CD8-positive, alpha-beta memory T cell (primary cell): ENCODE measurements at places on chromosomes 2 and 18. TPM values are rescaled to one million over a fixed set of nuclear protein-coding genes. Genes with fewer than 3 reads are reported as not detected.

FAP gene
- not detected for total RNA-seq

- H3K4me3 ChIP-seq, result no peak overlapping the region
- no peaks in the 10 kb centered on the region for H3K4me1 ChIP-seq
- DNase-seq, result no peak
- H3K27ac ChIP-seq, result no peak overlapping the region
Observed at GRCh38 chr2:69518841-69519240, 81.6 kb upstream of the NFU1 start.

DNA sequence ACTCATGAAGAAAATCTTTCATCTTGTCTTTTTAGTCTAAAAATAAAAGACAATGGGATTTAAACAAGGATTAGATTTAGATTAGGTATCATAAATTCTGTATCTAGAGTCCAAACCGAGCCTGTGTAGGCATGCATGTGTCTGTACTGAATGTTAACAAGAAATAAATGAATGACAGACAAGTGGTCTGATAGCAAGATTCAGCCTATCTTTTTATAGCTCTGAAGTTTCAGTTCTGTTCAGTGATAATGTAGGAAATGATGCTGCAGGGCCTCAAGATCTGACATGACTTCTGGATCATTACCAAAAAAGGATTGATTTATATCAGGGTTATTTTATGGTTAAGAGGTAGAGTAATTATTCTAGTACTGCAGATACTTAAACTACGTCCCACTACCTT lies 137.0 kb upstream of the ATP5MC3 start:
- H3K36me3 ChIP-seq, result no peaks in the 10 kb centered on the region
- H3K4me1 ChIP-seq, result no peaks in the 10 kb centered on the region
- H3K27me3 ChIP-seq, result no peaks in the 10 kb centered on the region
- H3K4me3 ChIP-seq, result no peak overlapping the region
- DNase-seq, result no peak
- H3K27ac ChIP-seq, result no peak overlapping the region

GRCh38 chr2:11712866-11713265 lies 33.6 kb upstream of the LPIN1 start:
- peaks cover 8% of the 10 kb centered on the region for H3K27me3 ChIP-seq
- DNase-seq, result no peak
- no peaks in the 10 kb centered on the region for H3K4me1 ChIP-seq
- H3K27ac ChIP-seq, result no peak overlapping the region
- H3K36me3 ChIP-seq, result no peaks in the 10 kb centered on the region

- no peaks in the 10 kb centered on the region for H3K36me3 ChIP-seq
- DNase-seq, result no peak
- H3K27ac ChIP-seq, result no peak overlapping the region
- no peak overlapping the region for H3K4me3 ChIP-seq
- H3K27me3 ChIP-seq, result no peaks in the 10 kb centered on the region
Observed at GRCh38 chr2:226656367-226656766, 143.3 kb downstream of the IRS1 start.

DNA sequence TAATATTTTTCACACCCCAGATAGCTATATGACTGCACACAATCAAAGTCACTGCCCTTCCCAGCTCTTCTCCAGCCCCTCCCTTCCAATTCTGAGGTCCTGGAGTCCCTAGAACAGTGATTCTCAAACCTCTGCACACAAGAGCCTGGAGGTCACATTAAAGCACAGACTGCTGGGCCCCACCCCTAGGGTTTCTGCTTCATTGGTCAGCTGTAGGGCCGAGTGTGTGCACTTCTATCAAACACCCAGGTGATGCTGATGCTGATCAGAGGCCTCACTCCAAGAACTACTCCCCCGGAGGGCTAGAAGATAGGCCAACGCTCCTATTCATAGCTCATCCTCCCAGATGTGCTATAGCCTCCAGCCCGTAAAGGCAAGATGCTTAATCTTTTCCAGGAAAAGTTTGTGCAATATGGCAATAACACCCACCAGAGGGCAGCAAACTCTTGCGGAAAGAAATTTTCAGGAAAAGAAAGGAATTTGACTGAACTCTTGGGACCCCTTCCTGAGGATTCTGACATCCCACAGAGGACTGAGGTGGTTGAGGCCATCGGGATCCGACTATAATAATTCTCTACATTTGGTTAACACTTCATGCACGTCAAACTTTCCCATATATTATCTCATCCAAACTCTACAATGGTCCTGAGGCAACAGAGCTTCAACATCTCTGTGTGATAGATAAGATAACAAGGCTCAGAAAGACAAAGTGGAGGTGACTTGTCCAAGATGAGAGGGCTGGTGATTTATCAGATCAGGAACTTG lies 194.2 kb upstream of the PKDCC start:
- no peak overlapping the region for H3K4me3 ChIP-seq
- H3K27me3 ChIP-seq, result no peaks in the 10 kb centered on the region
- no peaks in the 10 kb centered on the region for H3K36me3 ChIP-seq
- no peak for DNase-seq
- H3K4me1 ChIP-seq, result no peaks in the 10 kb centered on the region

GBX2 gene
- not detected for total RNA-seq

DNA sequence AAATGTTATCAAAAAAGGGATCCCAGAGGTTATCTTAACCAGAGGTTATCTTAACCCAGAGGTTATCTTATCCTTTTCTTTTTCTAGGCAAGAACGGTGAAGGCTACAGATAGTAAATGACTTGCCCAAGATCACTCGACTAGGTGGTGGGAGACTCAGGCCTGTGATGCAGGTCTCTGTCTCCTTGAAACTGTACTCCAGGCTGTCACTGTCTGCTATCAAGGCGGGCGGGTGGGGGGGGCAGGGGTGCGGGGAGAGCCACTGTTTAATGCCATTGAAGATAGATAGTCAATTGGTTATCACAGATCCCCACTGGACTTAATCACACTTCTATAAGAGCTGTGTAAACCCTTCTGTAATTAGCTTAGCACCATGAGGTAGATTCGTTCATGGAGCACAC lies 315.9 kb upstream of the TCF4 start:
- no peak for DNase-seq
- no peaks in the 10 kb centered on the region for H3K36me3 ChIP-seq
- no peaks in the 10 kb centered on the region for H3K27me3 ChIP-seq
- no peak overlapping the region for H3K4me3 ChIP-seq

HTR2B gene
- not detected for total RNA-seq

DNA sequence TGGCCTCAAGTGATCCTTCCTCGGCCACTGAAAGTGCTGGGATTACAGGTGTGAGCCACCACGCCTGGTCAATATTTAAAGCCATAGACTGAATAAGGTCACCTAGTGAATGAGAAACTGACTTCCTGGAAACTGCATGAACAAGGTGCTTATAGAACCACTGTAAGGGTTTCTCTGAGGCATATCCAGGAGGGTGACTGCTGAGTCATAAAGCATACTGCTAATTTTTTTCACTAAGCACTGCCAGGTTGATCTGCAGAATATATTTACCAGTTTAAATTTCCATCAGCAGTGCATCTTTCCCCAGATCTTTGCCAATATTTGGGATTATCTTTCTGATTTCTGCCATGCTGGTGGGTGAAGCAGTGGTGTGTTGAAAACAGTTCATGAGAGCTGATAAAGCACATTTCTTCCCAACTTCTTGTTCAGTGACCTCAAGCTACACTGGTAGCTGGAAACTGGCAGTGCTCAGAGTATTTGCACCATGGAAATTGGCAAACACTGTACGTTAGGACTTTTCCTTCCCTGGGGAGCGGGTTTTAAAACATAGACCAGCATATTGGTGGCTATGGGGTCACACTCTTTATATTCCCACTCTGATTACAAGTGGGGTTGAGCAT lies 4.2 kb upstream of the CLIP4 start:
- H3K27ac ChIP-seq, result no peak overlapping the region
- H3K27me3 ChIP-seq, result no peaks in the 10 kb centered on the region
- no peak overlapping the region for H3K4me3 ChIP-seq
- DNase-seq, result no peak
- H3K36me3 ChIP-seq, result no peaks in the 10 kb centered on the region
- peaks cover 8% of the 10 kb centered on the region for H3K4me1 ChIP-seq

RAB17 gene
- total RNA-seq, result not detected

DNA sequence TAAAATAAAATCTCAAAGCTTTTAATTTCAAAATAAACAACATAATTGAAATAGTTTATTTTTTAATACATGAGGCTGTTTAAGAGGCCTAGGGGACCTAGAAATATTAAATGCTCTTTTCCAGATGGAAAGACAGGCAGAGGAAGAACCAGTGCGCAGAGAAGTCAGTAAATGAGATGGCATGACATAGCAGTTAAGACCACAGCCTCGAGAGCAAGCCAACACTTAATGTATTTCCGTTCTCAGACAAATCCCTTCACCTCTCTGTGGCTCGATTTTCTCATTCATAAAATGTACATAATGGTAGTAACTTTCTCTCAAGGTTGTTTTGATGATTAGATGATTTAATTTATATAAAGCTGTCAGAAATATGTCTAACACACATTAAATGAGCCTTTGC lies 405.1 kb upstream of the CWC22 start:
- no peaks in the 10 kb centered on the region for H3K4me1 ChIP-seq
- no peak overlapping the region for H3K27ac ChIP-seq
- no peak for DNase-seq

GRCh38 chr18:78069784-78070664 lies 820.4 kb downstream of the GALR1 start:
- H3K36me3 ChIP-seq, result no peaks in the 10 kb centered on the region
- no peak overlapping the region for H3K27ac ChIP-seq
- no peak for DNase-seq
- no peaks in the 10 kb centered on the region for H3K4me1 ChIP-seq
- H3K27me3 ChIP-seq, result no peaks in the 10 kb centered on the region

- no peaks in the 10 kb centered on the region for H3K27me3 ChIP-seq
- no peaks in the 10 kb centered on the region for H3K4me1 ChIP-seq
- H3K4me3 ChIP-seq, result no peak overlapping the region
- no peaks in the 10 kb centered on the region for H3K36me3 ChIP-seq
- H3K27ac ChIP-seq, result no peak overlapping the region
- DNase-seq, result no peak
Observed at GRCh38 chr18:64330161-64330560, 181.3 kb upstream of the LINC00305 start.

KATNAL2 gene
- 0.82 TPM for total RNA-seq
